ENCODE measurements at places on chromosomes 12 and 14.

- DNase-seq = peak; percentile 82
Observed at GRCh38 chr14:69643430-69644200, 32.2 kb downstream of the SUSD6 start.

DNA sequence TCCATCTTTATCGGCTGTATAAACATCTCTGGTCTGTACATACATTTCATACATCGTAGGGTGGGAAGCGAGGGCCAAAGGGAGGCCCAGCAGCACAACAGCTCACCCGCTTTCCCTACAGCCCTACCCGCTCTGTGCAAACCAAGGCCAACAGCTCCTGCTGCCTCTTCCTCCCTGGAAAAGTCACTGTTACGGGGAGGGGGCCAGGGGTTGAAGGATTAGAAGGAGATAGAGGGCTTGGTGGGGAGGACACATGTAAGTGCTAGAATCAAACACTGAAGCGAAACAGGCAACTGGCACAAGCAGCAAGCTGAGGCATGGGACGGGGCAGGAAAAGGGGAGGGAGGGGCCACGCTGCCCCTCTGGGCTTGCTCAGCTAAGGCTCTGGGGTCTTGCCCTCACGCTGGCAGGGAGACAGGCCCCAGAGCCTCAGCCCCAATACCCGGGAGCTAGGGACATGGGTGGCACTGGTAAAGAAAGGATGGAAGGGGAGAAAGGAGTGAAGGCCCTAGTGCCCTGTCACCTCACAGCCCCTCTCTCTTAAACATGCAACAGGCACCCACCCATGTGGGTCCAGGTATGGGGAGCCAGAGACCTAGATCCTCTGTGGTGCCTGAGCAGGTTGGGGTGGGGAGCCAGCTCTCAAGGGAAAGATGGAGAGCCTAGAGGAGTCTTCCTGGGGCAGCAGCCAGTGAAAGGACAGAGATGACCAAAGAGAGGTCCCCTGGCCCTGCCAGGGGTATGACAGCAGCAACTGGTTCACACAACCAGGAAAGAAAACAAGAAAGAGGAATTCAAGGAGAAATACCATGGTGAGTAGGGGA is 14.4 kb downstream of the SPRYD3 start:
- no peak for DNase-seq

GRCh38 chr12:39958377-39958776 is 147.5 kb downstream of the SLC2A13 start:
- no peak for DNase-seq

- DNase-seq = no peak
Observed at GRCh38 chr12:106915635-106916026, 40.1 kb upstream of the TMEM263 start.

DNA sequence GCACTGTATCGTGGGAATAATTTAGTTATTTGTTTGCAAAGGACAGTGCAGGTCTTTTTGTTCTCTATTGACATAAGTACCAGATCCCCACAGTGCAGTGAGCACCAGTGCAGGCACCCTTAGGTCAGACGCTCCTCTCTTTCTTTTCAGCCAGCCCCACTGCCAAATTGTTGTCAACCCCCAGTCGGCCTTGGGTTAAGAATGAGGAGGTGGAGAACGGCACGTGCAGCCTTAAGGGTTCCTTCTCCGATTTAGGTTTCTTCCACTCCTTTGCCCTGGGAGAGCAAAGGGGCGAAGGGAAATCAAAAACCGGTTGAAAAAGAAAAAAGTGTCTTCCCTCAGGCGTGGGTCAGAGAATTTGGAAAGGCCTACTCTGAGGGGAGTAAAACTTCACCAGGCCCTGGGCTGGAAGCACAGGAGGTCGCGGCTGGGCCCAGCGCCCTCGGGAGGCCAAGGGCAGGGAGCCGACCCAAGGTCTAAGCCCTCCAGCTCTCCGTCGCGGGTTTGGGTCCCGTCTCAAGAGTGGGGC is 4.3 kb downstream of the PAX9 start:
- no peak for DNase-seq

DNA sequence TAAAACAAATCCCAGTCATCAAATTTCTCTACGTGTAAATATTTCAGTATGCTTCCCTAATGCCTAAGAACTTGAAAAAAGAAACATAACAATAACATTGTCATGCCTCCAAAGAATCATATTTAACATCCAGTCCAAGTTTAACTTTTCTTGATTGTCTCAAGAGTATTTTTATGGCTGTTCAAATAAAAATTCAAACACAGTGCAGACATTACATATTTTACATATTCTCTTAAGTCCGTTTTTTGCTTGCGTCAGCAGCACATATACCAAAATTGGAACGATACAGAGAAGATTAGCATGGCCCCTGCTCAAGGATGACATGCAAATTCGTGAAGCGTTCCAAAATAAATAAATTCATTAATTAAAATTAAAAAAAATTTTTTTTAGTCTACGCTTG is 23.3 kb upstream of the EEA1 start:
- DNase-seq = no peak
